H9 (cell line): ENCODE measurements at places on chromosomes 7 and 10. TPM values are rescaled to one million over a fixed set of nuclear protein-coding genes. Genes with fewer than 3 reads are reported as not detected.

DNA sequence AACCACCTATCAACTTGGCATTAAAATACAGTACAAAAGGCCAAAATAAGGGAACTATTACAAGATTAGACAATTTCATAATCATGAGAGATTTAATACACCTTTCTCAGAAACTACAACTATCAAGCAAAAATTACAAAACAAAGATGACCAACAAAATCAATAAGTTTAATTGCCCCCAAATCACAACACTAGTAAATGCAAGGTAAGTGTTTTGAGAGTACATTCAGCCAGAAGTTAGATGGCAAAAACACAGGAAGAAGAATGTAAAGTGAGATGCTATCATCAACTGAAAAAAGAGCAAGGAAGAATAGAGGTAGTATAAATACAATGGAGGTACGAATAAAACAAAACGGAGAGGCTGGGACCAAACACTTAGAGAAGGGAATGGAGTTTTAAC, 3.2 kb downstream of the PNPLA8 start:
- no peak overlapping the region for H3K27ac ChIP-seq
- peaks cover 8% of the 10 kb centered on the region for H3K36me3 ChIP-seq
- no peak overlapping the region for H3K4me3 ChIP-seq
- peaks cover 4% of the 10 kb centered on the region; the same call in 1 of the 2 replicates for H3K4me1 ChIP-seq

- H3K36me3 ChIP-seq = 0 out of 3 replicates have a peak, but pooled peaks cover 2% of the 10 kb centered on the region
- no peaks in the 10 kb centered on the region for H3K4me1 ChIP-seq
- no peaks in the 10 kb centered on the region for H3K27me3 ChIP-seq
Measured at GRCh38 chr7:74584160-74584954, 73.2 kb upstream of the GTF2I start.

- peak overlapping the region; percentile 30; the same call in 1 of the 3 replicates for H3K4me3 ChIP-seq
- peaks cover 56% of the 10 kb centered on the region for H3K36me3 ChIP-seq
- no peak overlapping the region for H3K27ac ChIP-seq
- no peak for DNase-seq
- H3K27me3 ChIP-seq = no peaks in the 10 kb centered on the region
- no peaks in the 10 kb centered on the region; the same call in 1 of the 2 replicates for H3K4me1 ChIP-seq
Measured at GRCh38 chr7:729140-730000, 2.3 kb upstream of the PRKAR1B start.

GRCh38 chr10:50397312-50398140, 146.2 kb upstream of the ASAH2 start:
- no peak for DNase-seq
- H3K4me3 ChIP-seq = no peak overlapping the region
- no peak overlapping the region for H3K27ac ChIP-seq
- no peaks in the 10 kb centered on the region for H3K27me3 ChIP-seq
- H3K4me1 ChIP-seq = no peaks in the 10 kb centered on the region

GRCh38 chr10:98446661-98447221, at the start of gene HPS1:
Gene HPS1, minus strand, starts transcription at chr10:98446935. Its CDS starts 3,695 bp downstream, at chr10:98443240.
- H3K36me3 ChIP-seq = peaks cover 34% of the 10 kb centered on the region
- H3K27ac ChIP-seq = no peak within 1 kb of the TSS
- peak within 1 kb of the TSS; percentile 84 for H3K4me3 ChIP-seq
- DNase-seq = peak; percentile 68
- H3K4me1 ChIP-seq = no peaks in the 10 kb centered on the region
- H3K27me3 ChIP-seq = no peaks in the 10 kb centered on the region

- no peaks in the 10 kb centered on the region; the same call in 1 of the 2 replicates for H3K27me3 ChIP-seq
- no peak overlapping the region for H3K4me3 ChIP-seq
- no peaks in the 10 kb centered on the region; the same call in 1 of the 2 replicates for H3K4me1 ChIP-seq
- DNase-seq = no peak
Measured at GRCh38 chr10:80414142-80414895, 6.0 kb downstream of the PRXL2A start.

DNA sequence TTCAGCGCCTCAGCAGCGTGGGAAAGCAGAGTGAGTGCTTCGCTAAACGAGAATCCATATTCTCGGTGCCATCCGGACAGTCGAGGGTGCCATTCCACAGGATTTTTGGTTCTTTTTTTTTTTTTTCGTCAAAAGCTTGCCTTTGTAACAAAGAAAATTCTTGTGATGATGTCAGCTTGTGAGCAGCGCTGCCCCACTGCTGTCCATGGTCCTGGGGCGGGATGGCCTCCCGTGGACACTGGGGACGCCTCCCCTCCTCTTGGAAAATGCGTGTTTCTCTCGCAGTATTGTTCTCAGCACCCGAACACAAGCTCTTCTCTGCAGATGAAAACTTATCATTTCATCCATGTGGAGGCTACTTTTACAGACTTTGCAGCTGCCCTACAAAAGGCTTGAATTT, 477.4 kb downstream of the TCERG1L start:
- no peak overlapping the region for H3K4me3 ChIP-seq
- H3K27me3 ChIP-seq = no peaks in the 10 kb centered on the region
- no peaks in the 10 kb centered on the region for H3K4me1 ChIP-seq
- H3K27ac ChIP-seq = no peak overlapping the region

- H3K4me3 ChIP-seq = no peak overlapping the region
- no peaks in the 10 kb centered on the region for H3K36me3 ChIP-seq
- H3K27ac ChIP-seq = no peak overlapping the region
- DNase-seq = no peak
- H3K27me3 ChIP-seq = no peaks in the 10 kb centered on the region
Measured at GRCh38 chr10:18455086-18455884, 196.1 kb downstream of the NSUN6 start.

Gene SLC13A1
- not detected in 2 replicates for total RNA-seq

Gene EPO
- total RNA-seq = 0.33 and 0.44 TPM in 2 replicates

Gene CDHR1
- total RNA-seq = 6.4 and 6.6 TPM in 2 replicates

Gene FAS
- total RNA-seq = 3.0 and 3.1 TPM in 2 replicates

- H3K27me3 ChIP-seq = no peaks in the 10 kb centered on the region
- DNase-seq = no peak
- H3K36me3 ChIP-seq = no peaks in the 10 kb centered on the region
Measured at GRCh38 chr7:5143935-5144903, 45.8 kb upstream of the WIPI2 start.

DNA sequence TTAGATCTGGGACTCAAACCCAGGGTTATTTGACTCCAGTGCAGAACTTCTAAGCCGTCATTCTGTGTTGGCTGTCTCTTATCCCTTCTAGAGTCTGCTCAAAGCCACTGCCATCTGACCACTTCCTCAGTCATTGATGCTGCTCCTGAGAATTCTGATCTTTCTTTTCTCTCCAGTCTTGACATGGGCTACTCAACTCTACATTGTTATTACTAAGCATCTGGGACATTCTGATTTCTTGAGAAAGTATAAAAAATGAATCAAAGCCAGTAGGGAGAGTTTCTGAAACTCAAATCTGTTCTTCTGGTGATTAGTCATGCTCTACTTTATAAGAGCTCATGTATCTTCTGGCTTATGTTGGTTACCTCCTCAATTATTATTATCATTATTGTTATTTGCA, 48.7 kb downstream of the ANK3 start:
- no peak overlapping the region for H3K27ac ChIP-seq
- peaks cover 2% of the 10 kb centered on the region; the same call in 1 of the 2 replicates for H3K4me1 ChIP-seq
- DNase-seq = no peak
- no peaks in the 10 kb centered on the region for H3K27me3 ChIP-seq
- H3K36me3 ChIP-seq = no peaks in the 10 kb centered on the region

DNA sequence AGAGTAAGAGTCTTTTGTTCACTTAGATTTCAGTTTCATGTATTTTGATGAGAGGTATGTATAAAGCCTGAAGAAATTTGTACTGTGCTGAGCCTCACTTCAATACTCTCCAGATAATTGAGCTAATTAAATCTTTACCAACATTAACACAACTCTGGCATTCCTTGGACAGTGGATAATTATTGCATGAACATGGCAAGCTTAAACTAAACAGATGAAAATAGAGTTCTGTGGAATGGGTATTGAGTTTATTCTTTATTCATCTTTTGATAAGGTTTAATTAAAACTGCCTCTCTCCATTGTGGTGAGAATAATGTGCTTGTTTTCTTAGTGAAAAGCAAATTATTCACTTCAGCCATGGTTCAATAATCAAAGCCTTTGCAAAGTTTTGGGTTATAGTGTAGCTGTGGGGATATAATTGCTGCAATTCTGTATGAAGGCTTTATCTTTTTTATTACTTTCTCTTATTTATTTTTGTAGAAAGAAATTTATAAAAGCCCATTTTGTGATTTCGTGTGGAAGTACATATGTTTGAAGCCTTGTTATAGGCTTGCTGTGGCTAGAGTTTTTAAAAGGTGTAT, 126.4 kb upstream of the FZD1 start:
- no peak overlapping the region for H3K4me3 ChIP-seq
- no peaks in the 10 kb centered on the region for H3K27me3 ChIP-seq
- peaks cover 7% of the 10 kb centered on the region for H3K4me1 ChIP-seq

GRCh38 chr10:112631501-112632400, 184.7 kb downstream of the VTI1A start:
- H3K4me1 ChIP-seq = 0 out of 2 replicates have a peak, but pooled peaks cover 2% of the 10 kb centered on the region
- H3K27me3 ChIP-seq = no peaks in the 10 kb centered on the region
- H3K36me3 ChIP-seq = no peaks in the 10 kb centered on the region
- no peak overlapping the region for H3K27ac ChIP-seq

Gene PAPOLB
- 0.04 and 0.13 TPM in 2 replicates for total RNA-seq

DNA sequence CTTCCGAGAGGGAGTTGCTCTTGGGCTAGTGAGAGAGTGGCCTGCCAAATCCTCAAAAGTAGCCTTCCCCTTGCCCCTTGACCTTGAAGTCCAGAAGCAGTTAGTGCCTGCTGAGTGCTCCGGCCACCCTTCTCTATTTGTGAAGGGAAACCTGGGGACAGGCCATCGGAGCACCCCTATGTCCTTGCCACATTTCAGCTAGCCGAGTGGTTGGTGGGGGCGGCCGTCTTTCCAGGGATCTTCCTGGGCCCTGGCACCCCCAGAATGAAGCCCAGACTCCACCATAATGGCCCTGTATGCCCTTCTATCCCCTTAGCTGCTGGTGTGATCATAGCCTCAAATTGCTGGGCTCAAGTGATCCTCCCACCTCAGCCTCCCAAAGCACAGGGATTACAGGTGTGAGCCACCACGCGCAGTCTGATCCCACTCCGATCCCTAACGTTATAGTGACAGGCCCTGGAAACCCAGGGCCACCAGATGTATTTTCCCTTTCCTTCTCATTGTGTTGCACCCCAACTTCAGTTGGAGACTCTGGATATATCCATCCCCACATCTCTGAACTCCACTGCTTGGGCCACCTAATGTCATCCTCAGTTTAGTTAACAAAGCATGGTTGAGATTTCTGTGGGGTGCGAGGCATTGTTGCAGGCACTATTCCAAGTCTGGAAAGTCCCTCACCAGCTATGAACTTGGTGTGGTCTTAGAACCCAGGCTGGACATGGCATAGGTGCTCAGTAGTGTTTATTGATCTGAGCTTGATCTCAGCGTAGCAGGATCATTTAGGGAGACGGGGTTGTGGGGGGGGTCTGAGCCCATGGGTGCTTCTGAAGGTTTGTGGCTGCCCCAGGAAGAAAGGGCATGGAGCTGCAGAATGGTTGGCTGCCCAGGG, 1.6 kb downstream of the TSPAN14 start:
- H3K4me3 ChIP-seq = peak overlapping the region; percentile 89
- no peaks in the 10 kb centered on the region; the same call in 1 of the 2 replicates for H3K36me3 ChIP-seq
- peaks cover 15% of the 10 kb centered on the region; the same call in 1 of the 2 replicates for H3K4me1 ChIP-seq
- H3K27me3 ChIP-seq = no peaks in the 10 kb centered on the region; the same call in 1 of the 2 replicates

DNA sequence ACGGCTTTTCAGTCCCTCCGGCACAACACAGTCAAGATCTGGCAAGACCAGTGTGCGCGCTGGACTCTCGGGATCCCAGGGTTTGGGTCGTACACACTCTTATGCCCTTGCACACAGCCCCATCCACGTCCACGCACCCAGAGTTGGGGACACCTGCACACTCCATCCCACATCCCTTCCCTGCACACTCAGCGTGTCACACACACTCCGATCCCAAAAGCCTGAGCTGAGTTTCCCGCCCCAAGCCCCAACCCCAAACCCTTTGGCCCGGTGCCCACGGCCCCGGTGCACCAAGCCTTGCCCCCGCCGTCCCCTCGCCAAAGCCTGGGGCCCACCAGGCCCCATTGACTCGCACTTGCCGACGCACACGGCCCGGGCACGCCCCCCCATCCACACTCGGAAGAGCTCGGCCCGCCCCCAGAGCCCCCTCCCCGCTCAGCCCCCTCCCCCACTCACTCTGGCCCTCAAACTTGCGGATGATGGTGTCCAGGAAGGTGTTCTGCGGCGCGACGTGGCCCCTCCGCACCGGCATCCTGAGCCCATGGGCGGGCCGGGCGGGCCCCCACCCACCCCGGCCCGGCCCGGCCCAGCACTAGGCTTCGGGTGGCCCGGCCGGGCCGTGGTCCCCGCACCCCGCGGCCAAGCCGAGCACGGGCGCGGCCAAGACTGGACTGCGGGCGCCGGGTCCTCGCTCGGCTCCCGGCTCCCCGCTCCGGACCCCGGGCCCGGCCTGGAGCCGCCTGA, 567 bp downstream of the KCNH2 start:
- H3K27me3 ChIP-seq = peaks cover 7% of the 10 kb centered on the region; the same call in 1 of the 2 replicates
- H3K36me3 ChIP-seq = no peaks in the 10 kb centered on the region
- no peak for DNase-seq
- H3K4me1 ChIP-seq = peaks cover 5% of the 10 kb centered on the region; the same call in 1 of the 2 replicates
- H3K4me3 ChIP-seq = peak overlapping the region; percentile 66
- H3K27ac ChIP-seq = no peak overlapping the region

- H3K36me3 ChIP-seq = no peaks in the 10 kb centered on the region; the same call in 1 of the 2 replicates
- no peaks in the 10 kb centered on the region for H3K27me3 ChIP-seq
- no peak overlapping the region for H3K4me3 ChIP-seq
- DNase-seq = no peak
Measured at GRCh38 chr10:77084431-77085144, 553.0 kb downstream of the KCNMA1 start.

DNA sequence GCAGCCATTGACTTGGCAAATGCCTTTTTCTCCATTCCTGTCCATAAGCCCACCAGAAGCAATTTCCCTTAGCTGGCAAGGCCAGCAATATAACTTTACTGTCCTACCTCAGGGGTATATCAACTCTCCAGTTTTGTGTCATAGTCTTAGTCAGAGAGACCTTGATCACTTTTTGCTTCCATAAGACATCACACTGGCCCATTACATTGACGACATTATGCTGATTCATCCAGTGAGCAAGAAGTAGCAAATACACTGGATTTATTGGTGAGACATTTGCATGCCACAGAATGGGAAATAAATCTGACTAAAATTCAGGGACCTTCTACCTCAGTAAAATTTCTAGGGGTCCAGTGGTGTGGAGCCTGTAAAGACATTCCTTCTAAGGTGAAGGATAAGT, 649.7 kb upstream of the ANKRD30A start:
- no peaks in the 10 kb centered on the region for H3K36me3 ChIP-seq
- H3K4me3 ChIP-seq = no peak overlapping the region
- no peaks in the 10 kb centered on the region for H3K27me3 ChIP-seq
- H3K4me1 ChIP-seq = no peaks in the 10 kb centered on the region; the same call in 1 of the 2 replicates
- DNase-seq = no peak

DNA sequence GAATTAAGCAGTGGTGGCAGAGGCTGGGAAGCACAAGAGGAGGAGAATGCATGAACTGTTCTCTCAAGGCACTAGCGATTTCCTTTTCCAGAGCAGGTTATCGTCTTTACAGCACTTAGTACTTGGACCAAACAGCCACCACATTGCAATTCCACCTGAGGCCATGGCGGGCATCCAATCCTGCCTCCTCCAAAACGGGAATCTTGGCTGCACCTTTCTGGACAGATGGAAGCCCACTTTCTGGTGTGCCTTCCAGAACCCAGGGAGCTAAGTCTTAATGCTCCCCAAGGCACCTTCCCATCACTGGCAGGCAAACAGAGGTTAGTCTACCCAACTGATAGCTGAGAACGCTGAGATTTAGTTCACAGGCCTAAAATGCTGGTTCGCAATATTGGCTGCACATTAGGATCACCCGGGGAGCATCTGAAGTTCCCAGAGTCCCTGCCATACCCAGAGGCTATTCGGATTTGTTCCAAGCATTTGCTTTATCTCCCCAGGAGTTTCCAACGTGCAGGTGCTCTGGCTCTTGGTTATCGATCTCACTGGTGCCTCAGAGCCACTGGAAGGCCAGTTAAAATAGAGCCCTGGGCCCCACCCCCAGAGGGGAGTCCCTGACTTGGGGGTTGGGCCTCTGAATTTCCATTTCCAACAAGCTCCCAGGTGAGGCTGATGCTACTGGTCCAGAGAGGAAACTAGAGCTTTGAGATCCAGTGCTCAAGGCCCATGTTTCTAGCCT, 62.2 kb downstream of the KCNMA1 start:
- no peaks in the 10 kb centered on the region for H3K4me1 ChIP-seq
- no peaks in the 10 kb centered on the region for H3K27me3 ChIP-seq
- H3K27ac ChIP-seq = no peak overlapping the region
- H3K4me3 ChIP-seq = no peak overlapping the region

Gene EVX1
- total RNA-seq = not detected in 2 replicates
